ENCODE measurements at places on chromosomes 12 and 14.

DNA sequence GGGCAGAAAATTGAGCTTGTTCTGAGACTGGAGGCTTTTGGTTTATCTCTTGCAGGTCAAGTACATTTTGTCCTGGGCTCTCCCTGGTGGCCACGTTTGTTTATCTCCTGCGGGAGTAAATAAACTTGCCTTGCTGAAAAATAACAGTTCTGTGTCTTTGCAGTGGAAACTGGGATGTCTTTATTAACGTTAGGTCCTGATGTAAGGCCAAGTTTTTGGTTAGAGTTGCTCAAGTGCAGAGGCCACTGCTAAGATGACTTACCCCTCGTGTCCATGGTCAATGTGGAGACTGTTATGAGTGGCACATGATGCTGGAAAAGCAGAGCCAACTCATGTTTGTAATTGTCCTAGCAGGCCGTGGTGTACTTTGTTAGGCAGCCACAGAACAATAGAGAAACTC is 3.8 kb downstream of the PTPN11 start:
- no peak for DNase-seq

- DNase-seq, result no peak
Measured at GRCh38 chr12:18306311-18306710, 45.0 kb downstream of the PIK3C2G start.

DNA sequence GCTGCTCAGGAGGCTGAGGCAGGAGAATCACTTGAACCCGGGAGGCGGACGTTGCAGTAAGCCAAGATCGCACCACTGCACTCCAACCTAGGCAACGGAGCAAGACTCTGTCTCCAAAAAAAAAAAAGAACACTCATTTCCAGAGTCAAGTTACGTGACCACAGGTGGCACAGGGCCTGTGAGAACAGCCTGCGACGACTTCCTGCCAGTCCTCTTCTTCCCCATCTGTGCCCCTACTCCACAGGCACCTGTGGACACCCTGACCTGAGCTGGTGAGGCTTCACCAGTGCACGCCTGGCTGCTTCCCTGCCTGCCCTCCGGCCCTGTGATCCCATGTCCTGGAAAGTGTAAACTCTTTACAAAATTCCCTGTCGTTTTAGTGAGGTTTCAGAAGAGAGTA is 77.7 kb downstream of the PPP2R5C start:
- no peak for DNase-seq

- DNase-seq, result no peak
Measured at GRCh38 chr14:104560586-104560945, 19.0 kb upstream of the C14orf180 start.

DNA sequence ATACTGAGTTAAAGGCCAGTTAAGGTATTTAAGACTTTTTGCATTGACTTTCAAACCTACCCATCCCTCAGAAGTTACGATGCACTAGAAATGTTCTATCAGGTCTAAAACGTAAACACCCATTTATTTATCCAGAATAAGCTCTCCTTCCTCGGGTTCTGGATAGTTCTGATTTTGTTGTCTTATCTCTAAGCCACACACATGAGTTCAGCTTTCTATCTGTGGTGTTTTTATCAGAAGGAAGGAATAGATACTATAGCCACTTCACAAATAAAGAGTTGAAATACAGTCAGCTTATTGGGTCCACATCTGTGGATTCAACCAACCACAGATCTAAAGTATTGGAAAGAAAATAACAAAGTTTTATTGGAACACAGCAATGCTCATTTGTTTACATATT is 5.4 kb downstream of the SFSWAP start:
- DNase-seq, result no peak

DNA sequence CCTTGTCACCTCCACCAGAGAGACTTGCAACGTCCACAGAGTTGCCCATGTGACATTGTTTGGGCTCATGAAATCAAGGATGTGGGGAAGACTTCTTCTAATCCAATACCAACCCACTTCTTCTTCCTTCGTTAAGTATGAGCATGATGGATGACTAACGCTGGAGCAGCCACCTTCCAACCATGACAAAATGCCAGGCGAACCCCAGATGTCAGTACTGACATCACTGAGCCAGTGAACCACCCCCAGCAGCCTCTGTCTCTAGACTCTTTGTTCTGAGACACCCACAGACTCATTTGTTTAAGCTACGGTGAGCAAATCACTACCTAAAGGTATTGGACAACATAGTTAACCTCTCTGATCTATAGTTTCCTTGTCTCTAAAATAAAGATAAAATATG is 123.7 kb downstream of the GRIN2B start:
- DNase-seq, result no peak

- no peak for DNase-seq
Measured at GRCh38 chr12:123040106-123040505, 59.6 kb downstream of the ARL6IP4 start.

DNA sequence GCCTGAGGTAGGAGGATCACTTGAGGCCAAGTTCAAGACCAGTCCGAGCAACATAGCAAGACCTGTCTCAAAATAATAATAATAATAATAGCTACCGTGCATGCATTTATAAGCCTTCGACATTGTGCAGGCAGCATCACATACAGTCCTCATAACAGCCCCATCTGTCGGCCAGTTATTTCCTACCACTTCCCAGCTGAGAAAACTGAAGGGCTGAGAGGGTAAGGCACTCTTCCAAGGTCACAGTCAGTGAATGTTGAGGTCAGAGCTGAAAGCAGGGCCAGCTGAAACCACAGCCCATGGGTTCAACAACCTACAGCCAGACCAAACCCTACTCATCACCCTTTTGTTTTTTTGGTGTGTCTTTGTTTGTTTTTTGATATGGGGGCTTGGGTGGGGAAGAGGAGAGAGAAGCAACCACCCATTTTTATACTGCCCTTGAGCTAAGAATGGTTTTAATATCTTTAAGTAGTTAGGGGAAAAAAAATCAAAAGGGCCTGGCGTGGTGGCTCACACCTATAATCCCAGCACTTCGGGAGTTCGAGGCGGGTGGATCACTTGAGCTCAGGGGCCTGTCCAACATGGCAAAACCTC is 16.8 kb upstream of the ITPK1 start:
- no peak for DNase-seq

DNA sequence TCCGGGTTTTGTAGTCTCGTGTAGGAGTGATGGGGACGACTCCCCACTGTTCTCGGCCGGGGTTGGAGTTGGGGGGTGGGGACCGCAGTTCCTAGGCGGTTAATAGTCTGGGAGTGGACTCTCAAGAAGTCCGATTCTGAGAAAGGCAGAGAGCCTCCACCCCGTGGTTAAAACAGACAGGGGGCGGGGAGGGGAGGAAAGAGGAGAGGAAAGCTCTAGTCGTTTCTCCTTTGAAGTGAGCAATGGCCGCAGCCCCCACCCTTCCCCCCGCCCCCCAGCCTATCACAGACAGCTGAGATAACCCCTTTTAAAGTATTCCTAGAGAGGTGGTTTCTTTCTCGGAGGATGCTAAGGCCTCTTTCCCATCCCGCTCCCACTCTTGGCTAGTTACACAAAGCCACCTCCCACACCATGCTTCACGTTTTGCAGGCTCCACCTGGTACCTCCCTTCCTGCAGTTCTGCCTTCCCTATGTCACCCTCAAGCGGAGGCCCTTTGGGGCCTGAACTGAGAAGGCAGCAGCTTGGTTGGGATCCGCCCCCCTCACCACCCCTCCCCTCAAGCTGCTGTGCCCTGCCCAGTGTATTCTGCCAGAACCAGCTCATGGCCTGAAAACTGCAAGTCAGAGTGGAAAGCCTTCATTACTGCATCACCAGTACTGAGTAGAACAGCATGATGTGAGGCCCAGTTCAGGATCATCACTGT is 853 bp downstream of the USP5 start:
- DNase-seq, result no peak

- DNase-seq, result peak; percentile 92
Measured at GRCh38 chr14:95507174-95507573, 9.3 kb downstream of the SYNE3 start.

DNA sequence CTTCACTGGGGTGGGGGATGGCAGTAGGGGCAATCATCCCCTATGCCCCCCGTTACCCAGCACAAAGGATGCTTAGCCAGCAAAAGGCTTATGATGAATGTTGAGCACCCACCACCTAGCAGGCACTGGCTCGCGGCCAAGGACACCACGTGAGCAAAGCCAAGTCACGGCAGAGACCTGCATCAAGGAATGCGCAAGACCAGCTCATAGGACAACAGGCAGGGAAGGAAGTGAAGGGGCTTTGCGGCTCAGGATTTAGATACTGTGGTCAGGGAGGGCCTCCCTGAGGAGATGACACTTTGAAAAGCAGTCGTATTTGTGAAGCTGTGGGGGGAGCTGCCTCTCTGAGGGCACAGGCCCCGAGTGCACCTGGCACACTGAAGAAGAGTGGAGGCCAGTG is 32.8 kb downstream of the SH2B3 start:
- DNase-seq, result no peak

GRCh38 chr12:81083906-81084513 is 6.1 kb downstream of the ACSS3 start:
- no peak for DNase-seq

DNA sequence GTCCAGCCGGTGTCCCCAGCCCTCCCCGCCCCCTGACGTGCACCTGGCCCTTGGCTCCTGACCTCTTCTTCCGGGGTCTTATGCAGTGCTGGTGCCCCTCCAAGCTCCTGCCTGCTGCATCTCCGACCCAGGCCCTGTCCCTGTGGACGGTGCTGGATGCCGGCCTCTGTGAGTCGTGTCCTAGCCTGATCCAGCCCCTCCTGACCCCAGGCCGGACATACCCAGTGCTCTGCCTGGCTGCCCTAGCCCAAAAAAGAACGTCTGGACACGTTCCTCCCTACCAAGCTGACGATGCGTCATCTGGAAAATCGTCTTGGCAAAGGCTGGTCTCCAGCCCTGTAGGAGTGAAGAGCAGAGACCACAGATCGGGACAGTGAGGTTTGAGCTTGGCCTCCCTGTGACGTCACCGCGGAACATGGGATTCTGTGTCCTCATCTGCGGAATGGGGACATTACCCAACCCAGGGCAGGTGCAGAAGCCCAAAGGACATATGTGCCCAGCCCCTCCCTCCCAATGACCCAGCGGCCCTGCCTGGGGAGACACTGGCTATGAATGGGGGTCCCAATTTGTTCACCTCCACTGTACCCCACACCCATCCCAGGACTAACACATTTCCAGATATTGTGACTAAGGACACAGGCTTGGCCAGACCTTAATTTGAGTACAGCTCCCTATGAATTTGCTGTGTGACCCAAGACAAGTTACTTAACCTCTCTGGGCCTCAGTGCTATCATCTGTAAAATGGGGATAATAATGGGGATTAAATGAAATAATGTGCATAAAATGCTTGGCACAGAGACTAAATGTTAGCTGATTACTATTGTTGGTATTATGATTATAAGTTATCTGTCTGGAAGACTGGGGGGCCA is 51.0 kb upstream of the BCL11B start:
- no peak for DNase-seq

DNA sequence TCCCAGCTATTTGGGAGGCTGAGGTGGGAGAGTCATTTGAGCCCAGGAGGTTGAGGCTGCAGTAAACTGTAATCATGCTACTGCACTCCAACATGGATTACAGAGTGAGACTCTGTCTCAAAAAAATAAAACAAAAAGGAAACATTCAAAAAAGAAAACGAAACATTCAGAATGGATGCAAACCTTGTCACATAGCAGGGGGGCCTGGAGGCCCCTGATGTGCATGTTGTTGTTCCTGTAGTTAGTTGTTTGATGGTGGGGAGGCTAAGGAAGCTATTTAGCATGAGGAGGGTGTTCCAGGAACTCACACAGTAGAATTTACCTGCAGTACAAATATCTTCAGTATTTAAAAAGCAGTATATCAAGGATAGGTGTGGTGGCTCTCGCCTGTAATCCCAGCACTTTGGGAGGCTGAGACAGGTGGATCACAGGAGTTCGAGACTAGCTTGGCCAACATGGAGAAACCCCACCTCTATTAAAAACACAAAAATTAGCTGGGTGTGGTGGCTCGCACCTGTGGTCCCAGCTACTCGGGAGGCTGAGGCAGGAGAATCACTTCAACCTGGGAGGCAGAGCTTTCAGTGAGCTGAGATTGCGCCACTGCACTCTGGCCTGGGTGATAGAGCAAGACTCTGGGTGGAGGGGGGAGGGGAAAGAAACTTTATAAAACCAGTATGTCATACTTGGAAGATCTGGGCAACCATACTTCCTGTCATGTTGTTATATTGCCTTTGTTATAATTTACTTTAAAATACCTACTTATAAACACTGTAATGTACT is 17.6 kb upstream of the AEBP2 start:
- DNase-seq, result no peak

DNA sequence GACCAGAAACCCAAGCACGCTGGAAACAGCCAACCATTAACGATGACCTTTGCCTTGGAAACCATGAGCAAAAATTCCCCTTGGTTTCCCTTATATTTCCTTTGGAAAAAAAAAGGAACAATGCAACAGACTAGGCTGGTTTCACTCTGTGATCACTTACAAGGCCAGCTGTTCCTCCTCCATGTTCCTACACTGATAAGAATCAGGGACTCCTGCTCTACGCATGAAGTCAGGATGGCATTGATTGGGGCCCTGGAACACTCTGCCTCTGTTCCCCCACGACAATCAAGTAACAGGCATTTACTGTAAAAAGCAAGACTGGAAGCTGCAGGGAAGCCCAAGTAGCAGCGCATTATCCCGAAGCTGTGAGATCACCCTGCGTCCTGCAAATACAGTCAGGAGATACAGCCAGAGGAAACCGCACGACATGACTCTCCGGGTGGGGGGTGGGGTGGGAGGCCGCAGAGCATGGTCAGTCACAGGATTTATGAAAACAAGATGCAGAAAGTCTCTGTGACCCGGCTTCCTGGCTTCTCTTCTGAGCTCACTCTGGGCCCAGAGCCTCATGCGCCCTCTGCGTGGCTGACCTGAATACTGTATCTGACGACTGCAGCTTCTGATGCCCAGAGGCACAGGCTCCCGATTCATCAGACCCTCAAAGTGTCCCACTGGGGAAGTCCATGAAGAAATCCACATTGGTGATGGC is 31.1 kb downstream of the SSH1 start:
- peak; percentile 95 for DNase-seq

DNA sequence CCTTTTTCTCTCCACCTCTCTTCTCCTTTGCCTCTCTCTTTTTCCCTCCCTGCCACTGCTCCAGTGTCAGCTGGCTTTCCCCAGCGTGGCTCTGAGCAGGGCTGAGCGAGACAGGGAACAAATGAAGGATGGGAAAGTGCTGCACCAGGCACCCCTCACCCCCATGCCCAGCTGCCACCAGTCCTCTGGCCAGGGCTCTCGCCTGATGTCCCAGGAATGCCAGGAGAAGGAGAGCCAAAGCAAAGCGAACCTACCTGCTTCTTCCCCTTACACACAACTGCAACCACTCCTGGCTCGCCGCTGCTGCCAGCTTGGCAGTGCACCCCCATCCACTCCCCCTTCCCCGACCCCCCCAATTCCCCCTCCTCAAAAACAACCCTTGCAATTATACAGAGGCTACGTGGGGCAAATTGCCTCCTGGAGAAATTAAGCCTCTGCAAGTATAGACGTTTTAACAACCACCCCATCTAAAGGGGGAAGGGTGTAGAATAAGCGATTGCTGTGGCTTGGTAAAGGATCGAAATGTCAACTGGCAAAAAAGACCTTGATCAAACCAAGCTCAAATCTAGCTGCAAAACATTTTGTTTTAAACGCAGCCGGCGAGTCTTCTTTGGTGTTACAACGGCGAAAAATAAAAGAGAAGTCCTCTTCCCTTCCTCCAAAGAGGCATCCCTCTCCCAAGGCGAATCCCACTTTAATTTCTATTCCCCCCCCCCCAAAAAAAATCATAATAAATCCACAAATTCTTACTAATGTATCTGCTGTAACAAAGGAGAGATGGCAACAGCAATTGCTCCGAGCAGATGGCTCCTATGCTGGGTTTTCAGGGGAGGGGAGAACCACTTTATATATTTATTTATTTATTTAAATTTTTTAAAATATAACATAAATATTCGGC is 2.9 kb downstream of the BCL11B start:
- DNase-seq, result no peak

GRCh38 chr12:62484233-62484632 is 17.6 kb downstream of the MON2 start:
- DNase-seq, result no peak

Data from BJ (cell line).